Brain pericyte (primary cell): ENCODE measurements at places on chromosomes 1 and 21.

DNA sequence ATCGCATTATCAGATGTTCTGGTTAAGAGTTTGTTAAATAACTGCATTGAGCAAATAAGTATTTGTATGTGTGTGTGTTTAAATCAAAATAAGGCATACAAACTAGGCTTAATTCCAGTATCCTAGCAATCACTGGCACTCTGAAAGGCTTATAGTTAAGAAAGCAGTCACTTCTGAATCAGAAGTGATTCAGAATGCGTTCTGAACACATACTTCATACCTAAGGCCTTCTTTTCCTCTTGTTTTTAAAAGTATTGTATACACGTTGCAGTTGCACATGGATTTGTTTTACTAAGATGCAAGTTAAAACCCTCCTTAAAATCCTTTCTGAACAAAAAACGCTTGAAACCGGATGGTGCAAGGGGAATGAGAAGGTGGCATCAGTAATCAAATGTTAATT lies 238.4 kb upstream of the DMRTA2 start:
- no peak for DNase-seq

GRCh38 chr21:17119466-17120297 lies 393.2 kb upstream of the CXADR start:
- no peak for DNase-seq

GRCh38 chr1:34266127-34266951 lies 89.6 kb downstream of the C1orf94 start:
- DNase-seq = no peak

DNA sequence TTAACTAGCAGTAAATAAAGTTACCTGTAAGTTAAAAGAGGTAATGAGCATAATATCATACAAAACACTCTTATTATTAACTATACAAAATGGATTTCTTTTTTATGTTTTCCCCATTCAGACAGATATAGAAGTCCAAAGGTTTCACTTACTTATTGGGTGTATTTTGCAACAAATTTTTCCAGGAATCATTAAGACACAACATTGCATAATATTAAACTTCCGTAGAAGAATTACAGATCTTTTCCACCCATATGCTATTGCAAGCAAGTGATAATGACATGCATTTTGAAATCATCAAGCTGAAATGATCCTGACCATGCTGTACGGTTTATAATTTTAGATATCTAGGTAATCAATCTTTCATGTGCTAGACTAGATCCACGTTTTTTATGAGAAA lies 957.0 kb downstream of the NCAM2 start:
- DNase-seq = no peak

- DNase-seq = no peak
These were observed 25.3 kb downstream of the WLS start for GRCh38 chr1:68206848-68207689.

DNA sequence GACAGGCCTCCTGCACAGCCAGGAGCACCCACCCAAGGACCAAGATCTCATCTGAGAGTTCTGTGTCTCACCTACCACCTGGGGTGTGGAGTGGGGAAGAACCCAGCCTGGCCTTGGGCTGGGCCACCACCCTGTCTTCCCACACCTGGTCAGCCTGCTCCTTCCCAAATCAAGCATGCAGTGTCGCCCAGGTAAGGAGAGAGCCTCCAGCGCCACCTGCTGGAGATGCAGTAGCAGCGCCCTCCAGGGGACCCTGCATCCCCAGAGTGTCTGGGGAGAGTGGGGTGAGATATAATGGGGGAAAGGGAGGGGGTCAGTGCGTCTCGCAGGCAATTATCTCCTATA lies 32.3 kb downstream of the KIAA2013 start:
- no peak for DNase-seq

GRCh38 chr21:21084179-21084578 lies 86.0 kb downstream of the NCAM2 start:
- no peak for DNase-seq

GRCh38 chr1:232306269-232306961 lies 323.5 kb downstream of the SIPA1L2 start:
- DNase-seq = peak; percentile 41

GRCh38 chr1:58045094-58045705 lies 501.3 kb downstream of the OMA1 start:
- DNase-seq = no peak

- DNase-seq = no peak
These were observed 5.8 kb downstream of the PCNX2 start for GRCh38 chr1:233289676-233290075.

DNA sequence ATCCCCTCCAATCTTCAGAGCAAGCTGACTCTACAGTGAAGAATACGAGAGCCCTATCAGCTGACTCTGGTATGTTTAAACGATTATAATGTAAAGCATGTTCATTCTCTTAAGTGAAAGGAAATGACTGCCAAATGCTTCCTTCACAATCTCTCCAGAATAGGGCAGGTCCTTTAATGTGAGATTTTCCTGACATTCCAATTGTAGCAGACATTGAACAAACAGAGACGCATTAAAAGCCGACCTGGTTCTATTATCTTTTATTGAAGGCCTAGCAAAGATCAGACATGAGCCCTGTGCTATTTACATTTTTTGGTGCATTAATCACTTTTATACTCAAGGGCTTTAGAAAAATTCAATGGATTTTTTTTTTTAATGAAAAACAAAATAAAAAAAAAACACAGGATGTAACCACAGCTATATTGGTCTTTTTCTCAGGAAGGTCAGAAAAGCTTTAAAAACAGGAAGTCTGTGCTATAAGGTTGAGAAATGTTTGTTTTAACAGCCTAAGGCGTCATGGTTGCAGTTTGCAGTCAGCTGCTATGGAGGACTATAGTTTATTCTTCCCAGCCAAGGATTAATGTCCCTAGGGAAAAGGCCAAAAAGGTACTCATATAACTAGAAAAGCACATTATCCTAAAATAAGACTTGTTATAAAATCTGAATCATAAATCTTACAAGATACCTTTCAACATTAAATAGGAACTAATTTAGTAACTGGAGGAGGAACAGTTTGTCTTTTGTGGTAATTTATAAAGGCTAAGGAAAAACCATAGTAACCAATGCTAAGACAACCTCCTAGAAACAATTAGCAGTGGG lies 104.8 kb downstream of the RERE start:
- DNase-seq = peak; percentile 86

DNA sequence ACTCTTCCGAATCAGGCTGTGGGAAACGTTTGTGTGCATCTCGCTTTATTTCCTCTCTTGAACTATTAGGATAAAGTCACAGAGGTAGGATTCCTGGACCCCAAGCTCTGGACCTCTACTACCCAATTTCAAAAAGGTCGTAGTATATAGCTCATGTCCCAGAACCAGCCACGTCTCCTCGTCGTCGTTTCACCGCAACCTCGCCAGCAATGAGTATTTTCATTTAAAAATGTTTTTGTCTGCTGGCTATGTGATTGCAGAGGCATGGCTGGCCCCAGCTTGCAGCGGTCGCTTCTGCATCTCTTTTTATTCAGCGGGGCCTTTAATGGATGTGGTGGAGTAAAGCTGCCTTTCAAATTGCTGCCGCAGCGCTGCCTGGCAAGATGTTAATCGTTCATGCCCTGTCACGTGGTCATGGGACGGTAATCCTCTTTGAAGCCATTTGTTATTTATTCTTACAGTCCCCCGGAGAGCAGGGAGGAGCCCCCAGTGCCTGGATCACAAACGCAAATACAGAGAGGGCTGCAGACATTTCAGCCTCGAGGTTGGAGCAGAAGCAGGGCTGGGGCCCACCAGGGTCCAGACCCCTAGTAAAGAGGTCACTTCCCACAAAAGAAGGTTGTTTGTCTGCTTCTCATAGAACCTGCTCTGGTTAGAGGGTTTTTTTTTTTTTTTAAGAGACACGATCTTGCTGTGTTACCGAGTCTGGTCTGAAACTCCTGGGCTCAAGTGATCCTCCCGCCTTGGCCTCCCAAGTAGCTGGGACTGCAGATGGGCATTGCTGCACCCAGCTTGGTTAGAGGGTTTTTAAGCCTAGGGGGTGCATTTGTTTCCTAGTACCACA lies 11.6 kb upstream of the NPHP4 start:
- no peak for DNase-seq

DNA sequence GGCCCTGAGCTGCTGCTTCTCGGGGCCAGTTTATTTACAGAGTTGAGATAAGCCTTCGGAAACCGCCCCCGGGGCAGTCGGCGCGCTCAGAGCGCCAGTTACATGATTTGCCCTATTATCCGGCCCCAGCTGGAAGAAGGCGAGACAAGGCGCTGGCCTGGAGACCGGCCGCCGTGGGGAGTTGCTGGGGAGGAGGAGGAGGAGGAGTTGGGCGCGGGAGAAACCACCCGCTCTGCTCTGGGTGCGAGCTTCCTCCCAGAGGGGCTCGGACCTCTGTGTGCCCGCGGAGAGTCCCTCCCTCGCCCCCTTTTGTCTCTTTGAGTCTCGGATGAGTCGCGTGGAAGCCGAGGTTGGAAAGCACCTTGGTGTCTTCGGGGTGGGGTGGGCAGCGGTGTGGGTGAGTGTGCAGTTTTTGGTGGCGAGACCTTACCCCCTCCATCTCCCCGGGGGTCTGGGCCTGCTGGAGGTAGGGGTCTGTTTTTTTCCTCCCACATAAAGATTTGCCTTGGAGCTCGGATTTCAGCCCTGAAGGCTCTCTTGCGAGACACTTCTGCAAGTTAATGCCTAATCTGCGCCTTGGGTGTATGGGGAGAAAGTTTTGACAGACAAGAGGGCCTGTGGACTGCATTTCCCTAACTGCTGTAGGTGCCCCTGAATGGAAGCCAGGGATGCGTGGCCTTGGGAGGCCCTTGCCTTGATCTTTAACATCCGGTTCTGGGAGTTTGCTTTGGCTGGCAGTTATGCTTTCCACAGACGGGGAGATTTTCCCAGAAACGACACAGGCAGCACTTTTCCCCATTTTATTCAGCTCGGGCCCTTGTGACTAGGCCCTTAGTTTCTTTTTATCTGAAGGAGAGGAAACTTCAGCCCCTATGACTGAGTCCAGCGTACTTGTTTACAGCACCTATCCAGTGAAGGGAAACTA lies 80.0 kb downstream of the NDUFS5 start:
- DNase-seq = no peak

DNA sequence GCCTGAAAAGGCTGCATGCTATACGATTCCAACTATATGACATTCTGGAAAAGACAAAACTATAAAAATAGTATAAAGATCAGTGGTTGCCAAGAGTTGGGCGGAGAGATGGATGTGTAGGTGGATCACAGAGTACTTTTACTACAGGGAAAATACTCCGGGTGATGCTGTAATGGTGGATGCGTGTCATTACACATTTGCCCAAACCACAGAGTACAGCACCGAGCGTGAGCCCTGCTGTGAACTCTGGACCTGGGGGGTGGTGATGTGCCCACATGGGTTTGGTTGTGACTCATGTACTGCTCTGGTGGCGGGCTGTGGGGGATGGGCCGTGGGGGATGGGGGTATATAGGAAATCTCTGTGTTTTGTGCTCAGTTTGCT lies 162.7 kb upstream of the COL6A1 start:
- DNase-seq = peak; percentile 81

DNA sequence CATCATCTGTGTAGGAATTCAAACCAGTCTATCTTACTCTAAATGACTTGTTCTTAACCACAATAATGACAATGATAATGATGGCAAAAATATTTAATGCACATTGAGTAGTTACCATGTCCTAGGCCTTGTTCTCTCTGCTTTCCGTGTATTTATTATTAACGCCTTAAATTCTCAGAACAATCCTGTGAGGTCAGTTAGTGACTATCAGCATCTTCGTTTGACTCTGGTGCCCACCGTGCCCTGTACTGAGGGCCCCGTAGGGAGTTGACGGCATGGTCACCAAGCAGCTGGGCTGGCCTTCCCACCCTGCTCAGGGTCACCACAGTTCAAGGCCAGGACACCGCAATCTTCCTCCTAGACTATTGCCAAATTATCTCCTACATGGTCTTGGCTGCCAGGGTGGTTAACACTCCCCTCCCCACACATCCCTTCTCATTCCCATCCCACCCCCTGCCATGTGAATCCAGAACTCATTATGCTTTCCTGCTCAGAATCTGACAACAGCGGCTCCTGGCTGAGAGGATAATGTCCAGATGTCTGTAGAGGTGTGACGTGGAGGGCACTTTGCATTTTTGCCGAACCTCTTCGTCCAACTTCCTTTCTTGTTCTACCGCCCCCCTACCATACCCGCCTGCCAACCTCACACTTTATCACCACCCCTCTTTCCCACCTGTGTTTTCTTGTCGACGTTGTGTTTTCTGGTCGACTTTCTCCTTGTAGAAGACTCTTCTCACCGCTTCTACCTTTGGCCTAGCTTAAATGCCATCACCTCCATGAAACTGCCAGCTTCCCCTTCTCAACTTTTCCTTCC lies 33.4 kb downstream of the IGFN1 start:
- DNase-seq = no peak

GRCh38 chr1:50656931-50657330 lies 233.7 kb upstream of the DMRTA2 start:
- no peak for DNase-seq

- DNase-seq = no peak
These were observed 18.1 kb downstream of the USP48 start for GRCh38 chr1:21764615-21765423.

- no peak for DNase-seq
These were observed 22.1 kb downstream of the ATP1B1 start for GRCh38 chr1:169128562-169128961.

DNA sequence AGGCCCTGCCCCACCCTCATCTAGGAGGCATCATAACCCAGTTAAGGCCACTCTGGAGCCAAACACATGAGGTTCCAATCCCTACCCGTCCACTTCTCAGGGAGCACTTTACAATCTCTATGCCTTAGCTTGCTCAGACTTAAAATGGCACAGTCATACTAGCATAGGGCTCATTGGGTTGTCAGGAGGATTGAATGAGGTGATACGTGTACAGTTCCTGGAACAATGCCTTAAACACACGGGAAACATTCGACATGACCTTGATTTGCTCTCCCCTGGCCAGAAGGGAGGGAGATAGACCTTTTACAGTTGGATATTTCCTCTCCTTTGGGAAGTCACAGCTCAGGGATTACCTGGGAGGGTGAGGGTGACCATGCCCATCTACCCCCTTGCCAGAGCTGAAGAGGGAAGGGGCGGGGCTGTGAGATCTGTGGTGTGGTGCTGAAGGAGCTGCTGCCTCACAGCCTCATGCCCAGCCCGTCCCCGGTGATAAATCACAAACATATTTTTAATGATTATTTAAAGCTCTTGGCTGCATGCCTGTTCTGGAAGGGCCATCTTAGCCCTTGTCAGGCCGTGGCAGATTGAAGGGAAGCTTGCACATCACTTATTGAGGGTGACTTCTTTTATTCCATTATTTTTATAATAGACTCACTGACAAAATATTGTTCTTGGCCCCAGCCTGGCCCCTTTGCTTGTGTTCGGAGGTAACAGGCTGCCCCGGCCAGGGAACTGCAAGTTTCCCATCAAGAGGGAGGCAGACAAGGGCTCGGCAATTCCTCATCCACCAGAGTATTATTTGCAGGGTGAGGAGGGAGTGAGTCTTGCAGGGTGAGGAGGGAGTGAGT lies 83.4 kb downstream of the FOXD2 start:
- peak; percentile 66 for DNase-seq
